ENCODE measurements at places on chromosomes 11 and 22.
A peak's percentile ranks its signal among the peaks of the same experiment; 100 is the strongest.

- no peak for DNase-seq
Measured at GRCh38 chr11:102047305-102047924, at the start of gene CFAP300. Gene CFAP300 (plus strand): TSS chr11:102047437. CDS start chr11:102047471, 34 bp downstream.

DNA sequence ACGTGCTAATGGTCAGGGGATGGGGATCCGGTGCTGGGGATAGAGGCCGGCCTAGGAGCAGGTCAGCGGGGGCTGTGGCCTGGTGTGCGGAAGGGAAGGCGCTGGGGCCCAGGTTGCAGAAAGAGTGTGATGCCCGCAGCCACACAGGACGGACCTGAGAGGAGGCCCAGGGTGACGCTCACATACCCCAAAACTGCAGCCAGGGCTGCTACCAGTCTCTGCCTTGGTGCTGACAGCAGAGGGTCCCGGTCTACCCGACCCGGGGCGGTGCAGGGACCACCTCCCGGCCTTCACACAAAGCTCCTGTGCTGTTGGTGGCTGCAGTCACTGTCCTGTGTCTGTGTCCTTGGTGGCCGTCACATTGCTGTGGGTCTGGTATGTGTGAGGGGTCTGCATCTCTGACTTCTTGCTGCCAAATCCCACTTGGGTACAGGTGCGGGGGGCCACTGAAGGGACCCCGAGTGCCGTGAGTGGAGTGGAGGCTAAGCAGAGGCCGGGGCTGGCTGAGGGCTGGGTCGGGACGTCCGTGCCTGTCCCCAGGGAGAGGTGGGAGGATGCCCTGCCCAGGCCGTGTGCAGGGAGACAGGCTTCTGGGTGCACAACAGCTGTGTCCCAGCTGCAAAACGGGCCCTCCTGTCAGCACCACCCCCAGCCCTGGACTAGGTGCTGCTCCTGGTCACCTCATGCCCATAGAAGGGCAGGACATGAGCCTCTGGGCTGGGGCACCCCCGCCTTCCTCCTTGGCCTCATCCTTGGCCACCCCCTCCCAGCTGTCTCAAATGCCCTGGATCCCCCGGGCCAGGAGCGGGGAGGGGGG, 1.5 kb downstream of the LSP1 start:
- no peak for DNase-seq

DNA sequence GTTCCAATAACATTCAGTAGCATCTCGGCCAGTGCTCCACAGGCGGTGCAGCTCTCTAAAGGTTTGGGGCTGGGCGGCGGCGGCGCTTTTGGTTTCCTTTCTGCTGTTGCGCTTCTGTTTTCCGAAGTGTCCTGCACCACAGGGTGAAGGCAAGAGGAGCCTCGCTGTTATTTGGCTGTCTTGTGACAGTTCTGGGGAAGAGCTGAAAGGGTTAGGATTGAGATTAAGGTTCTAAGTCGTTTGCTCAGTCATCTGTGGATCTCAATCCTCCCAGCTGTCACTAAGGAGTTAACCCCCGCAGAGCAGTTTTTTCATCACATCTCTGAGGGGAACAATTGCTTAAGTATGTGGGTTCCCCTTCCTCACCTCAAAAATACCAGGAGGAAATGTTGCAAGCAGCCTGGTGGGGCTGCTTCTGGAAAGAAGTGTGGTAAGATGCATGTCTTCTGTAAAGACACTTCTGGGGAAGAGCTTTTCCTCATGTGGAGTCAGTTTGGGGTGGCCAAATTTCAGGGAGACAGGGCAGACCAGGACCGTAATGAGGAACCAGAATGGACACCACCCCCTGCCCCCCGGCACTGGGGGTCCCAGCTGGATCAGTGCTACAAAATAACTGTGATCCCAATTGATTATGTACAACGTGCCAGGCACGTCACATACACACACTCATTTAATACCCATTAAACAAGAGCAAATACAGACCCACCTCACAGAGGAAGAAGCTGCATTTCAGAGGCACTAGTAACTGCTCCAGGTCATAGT, 14.2 kb downstream of the TMEM121B start:
- DNase-seq: no peak

- no peak for DNase-seq
Measured at GRCh38 chr22:38246692-38247091, 26.1 kb downstream of the TMEM184B start.

DNA sequence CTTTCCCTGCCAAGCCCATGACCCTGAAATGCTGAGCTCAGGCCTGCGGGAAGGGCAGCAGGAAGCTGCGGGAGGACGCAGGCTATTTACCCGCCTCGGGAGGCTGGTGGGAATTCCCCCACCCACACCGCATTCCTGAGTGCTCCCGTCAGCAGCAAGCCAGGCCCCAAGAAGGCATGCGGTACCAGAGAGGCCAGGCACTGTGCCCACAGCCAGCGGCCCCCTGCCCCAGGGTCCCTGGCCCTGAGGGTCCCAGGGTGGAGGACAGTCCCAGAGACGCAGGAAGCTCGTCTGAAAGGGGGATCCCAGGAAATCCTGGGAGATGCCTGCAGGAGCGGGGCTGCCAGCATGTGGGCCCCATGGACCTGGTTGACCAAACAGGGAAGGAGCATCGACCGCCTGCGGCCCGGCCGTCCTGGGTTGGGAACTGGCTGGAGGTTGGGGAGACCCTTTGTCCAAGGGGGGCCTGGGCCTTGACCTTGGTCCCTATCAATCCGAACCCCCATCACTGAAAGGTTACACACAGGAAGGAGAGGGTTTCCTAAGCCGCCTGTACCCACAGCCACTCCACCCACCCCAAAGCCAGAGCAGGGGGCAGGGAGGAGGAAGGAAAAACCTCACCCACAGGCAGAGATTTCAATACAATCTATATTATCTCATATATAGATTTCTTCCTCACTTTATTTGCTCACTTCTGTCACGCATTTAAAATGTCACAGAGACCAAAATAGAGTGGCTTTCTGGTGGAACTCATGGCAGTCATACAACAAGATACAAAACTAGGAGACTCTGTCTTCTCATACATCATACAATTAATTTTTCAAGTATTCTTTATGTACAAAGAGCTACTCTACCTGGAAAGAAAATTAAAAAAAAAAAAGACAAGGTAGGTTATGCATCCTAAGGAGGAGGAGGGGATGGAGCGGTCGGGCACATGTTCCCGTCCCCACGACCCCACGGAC, 17.1 kb downstream of the MAFF start:
- DNase-seq: no peak

DNA sequence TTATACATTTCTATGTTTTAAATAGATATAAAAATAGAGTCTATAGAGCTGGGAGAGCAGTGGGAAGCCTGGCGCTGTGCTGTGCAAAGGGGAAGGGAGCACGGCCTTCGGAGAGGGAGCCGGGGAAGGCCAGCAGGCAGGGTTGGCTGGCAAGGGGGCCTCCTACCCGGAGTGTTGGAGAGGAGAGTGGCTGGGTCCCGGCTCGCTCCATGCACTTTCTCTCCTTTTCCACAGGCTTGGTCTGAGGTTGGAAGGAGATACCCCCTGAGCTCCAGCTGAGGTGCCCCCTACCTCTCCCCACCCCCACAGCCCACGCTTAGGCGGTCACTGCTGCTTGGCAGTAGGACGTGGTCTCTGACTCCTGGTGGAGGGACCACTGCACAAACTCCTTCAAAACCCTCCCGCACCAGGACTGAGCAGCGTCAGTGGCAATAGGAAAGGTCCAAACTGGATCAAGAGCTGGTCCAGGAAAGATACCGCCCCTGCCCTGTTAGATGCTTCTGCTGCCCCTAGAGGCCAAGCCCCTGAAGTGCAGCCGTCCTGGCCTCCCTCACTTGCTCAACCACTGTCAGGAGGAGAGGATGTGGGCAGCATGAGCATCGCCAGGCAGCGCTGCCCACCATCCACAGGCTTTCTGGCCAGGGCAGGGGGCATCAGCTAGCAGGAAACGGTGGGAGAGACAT, 52.9 kb downstream of the SYT13 start:
- peak; percentile 12 for DNase-seq

- DNase-seq: no peak
Measured at GRCh38 chr11:56932572-56933220, 56.0 kb upstream of the OR5AK2 start.

DNA sequence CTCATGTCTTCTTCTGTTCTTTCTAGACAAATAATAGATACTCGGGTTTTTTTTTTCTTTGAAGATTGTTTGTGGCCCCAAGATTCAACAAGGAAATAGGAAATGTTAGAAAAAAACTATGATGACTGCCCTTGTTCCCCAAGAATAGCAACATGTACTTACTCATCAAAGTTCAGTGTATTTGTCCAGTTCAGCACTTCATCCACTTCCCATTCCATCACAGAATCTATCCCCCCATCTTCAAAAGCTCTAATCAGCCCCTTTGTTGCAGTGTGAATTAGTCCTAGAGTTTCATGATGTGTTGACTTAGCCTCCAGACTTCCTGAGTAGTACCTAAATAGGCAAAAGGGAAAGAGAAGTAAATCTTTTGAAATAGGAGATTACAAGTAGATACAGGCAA, 74.3 kb downstream of the C11orf65 start:
- no peak for DNase-seq

Data from activated CD4-positive, CD25-positive, alpha-beta regulatory T cell treated with anti-CD3 and anti-CD28 coated beads, Interleukin-2, amount 50 U/mL, for 16 hours (primary cell).